ENCODE measurements at places on chromosomes 13 and 19.

- no peak for DNase-seq
Observed at GRCh38 chr13:43244481-43244880, 221.1 kb downstream of the DNAJC15 start.

- no peak for DNase-seq
Observed at GRCh38 chr19:48613852-48614435, 932 bp downstream of the FAM83E start.

DNA sequence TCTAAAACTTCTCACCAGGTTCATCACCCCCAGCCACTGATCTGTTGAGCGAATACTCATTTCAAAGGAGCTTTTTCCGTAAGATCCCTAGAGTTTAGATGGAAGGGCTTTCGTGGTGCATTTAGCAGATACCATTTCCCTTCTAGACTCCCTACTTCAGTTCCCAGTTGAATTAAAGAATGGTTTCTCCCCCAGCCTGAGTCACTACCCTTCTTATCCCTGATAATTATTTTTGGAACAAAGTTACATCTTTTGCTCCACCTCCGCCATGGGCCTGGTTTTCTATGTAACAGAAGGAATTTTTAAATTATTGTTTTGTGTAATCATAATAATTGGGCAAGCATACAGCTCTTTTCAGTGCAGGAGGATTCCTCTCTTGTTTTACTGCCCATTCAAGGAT is 22.0 kb downstream of the USPL1 start:
- no peak for DNase-seq

DNA sequence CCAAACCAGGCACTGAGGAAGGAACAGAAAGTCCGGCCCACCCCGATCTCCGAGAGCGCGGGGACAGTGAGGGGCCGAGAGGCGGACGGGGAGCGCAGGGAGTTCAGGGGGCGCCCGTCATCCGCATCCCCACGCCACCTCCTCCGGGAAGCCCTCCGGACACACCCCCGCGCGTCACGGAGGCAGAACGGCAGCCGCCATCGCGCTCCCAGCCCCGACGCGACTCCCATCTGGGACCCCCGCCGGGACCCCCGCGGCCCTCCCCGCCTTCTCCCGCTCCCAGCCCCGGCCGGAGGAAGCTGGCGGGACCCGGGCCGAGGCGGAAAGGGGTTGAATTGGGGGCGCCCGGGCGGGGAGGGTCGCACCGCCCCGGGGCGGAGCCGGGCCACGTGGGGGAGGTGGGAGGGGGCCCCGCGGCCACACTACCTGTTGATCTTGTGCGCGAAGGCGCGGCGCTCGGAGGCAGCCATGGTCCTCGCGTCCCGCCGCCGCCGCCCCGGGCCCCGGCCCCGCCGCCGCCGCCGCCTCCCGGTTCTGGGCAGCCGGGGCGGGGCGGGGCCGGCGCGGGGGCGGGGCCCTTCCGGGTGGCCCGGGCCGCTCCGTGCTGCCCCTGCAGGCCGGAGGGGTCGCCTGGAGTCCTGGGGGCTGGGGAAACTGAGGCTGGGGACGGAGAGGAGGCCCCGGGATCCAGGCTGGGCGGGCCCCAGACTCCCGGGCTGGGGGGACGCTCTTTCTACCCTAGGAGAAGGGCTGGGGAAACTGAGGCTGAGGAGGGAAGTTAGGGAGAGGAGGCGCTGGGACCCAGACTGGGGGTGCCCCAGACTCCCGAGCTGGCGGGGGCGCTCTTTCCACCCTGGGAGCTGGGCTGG is at the start of gene DOCK6:
TSS of gene DOCK6 (minus strand) at position 554 of the 869 bp plus-strand sequence. CDS start at position 470, 84 bp downstream.
- DNase-seq: no peak

- peak; percentile 4 for DNase-seq
Observed at GRCh38 chr19:15330801-15331418, 1.4 kb downstream of the BRD4 start.

DNA sequence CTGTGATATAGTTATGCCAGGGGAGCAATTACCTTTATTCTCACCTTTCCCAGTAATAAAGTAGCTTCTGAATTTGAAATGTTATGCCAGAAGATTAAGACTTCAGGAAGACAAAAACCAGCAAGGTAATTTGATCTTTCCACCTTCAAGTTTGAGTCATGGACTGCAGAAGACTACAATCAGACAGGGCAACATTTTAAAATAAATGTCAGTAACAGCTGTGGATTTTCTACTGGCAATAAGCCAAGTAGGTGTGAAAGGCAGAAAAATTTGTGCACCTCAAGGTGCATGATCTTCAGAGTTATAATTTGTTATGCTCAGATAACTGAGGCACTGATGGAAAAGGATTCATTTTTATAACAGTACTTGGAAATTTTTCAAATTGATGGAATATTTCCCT is 54.9 kb downstream of the SLITRK1 start:
- DNase-seq: no peak

GRCh38 chr13:101265934-101266333 is 150.4 kb downstream of the NALCN start:
- DNase-seq: no peak

- no peak for DNase-seq
Observed at GRCh38 chr19:31113293-31113692, 235.9 kb downstream of the TSHZ3 start.

All from stimulated activated CD8-positive, alpha-beta memory T cell treated with anti-CD3 and anti-CD28 coated beads, Interleukin-4, amount 100 ng/mL, for 4 hours (primary cell).